Stomach (tissue), 19 donors: ENCODE measurements at places on chromosomes 2 and 18. TPM values are rescaled to one million over a fixed set of nuclear protein-coding genes. Genes with fewer than 3 reads are reported as not detected.

CTAGE1 gene
- total RNA-seq = not detected

DNA sequence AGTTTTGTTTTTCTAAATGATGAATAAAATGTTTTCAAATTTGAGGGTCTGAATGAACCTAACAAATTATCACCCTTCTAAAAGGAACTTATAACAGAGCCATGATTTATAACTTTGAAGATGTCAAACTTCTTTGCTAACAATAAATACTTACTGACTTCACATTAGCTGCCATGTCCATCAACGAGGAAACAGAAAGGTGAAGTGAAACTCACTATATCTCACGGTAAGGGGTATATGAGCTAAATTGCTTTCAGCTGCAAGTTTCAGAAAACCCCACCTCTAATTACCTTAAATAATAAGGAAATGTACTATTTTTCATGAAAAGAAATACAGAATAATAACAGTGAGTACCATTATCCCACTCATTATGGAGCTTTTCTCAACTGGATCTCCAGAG is 350.8 kb upstream of the NT5C1B start:
- no peak overlapping the region for H3K27ac ChIP-seq
- no peaks in the 10 kb centered on the region for H3K4me1 ChIP-seq
- no peak for DNase-seq
- no peaks in the 10 kb centered on the region for H3K36me3 ChIP-seq

DNA sequence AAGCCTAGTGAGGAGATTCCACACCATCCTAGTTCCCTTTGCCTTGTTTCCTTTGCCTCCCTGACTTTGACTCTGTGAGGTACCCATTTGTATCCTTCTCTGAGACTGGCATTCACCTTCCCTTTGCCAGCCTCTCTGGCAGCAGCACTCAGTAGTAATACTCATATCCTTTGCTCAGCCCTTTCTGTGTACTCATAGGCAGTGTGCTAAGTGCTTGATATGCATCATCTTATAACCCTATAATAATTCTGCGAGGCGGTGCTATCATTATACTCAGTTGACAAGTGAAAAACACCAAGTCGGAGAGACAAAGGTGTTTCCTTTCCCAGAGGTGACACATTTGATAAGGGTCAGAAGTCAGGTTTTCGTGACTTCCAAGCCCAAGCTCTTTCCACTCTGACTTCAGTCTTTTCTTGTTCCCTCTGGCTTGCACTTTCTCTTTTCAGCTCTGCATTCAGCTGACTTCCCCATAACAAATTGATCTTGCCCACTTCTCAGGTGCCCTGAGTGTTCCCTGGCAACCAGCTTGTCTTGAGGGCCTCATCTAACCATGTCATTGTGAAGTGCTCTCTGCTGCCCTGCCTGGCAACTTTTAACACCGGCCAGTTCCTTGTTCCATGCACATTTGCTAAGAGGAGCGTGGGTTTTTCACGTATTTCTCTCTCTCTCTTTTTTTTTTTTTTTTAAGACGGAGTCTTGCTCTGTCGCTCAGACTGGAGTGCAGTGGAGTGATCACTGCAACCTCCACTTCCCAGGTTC is 94.5 kb upstream of the UPP2 start:
- no peaks in the 10 kb centered on the region for H3K4me1 ChIP-seq
- no peak overlapping the region for H3K4me3 ChIP-seq
- H3K36me3 ChIP-seq = no peaks in the 10 kb centered on the region
- no peak overlapping the region for H3K27ac ChIP-seq
- DNase-seq = peak; percentile 66

DNA sequence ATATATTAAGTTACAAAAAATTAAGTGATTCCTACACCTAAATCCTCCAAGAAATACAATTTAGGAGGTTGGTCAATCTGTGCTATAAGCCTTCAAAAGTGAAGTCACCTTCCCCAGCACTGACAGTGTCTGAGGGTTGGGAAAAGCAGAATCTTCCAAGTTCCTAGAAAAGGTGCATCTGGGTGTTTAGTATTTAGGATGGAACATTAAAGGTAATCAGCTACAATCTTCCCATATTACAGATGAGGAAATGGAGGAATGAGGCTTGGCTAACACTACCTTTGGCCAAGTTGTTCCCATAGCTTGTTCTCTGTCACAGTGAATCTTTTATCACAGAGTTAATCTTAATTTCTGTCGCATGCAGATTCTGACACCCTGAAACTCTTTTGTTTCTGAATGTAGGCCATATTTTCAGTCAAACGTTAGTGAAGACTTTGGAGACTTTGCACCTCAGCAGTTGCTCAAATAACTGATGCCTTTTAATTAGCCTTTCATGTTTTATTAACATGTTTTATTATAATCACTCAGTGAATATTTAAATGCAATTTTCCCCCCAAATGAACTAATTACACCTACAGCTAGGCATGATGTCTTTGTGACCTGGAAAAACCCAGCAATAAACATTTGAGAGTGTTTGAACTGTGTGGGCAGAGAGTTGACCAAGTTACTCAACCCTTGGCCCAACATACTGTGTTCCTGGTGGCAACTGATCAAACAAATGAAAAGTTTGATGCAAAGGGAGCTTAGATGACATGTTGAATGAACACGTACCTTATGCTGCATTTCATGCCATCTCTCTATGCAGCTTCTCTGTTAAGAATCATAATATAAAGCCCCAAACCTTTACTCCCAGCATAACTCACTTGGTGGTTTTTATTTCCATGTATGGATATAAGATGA is 17.6 kb downstream of the FN1 start:
- no peaks in the 10 kb centered on the region for H3K36me3 ChIP-seq
- DNase-seq = no peak
- H3K4me1 ChIP-seq = no peaks in the 10 kb centered on the region
- H3K27me3 ChIP-seq = no peaks in the 10 kb centered on the region
- H3K27ac ChIP-seq = no peak overlapping the region

CACNB4 gene
- 6.2 TPM for total RNA-seq

GRCh38 chr18:10926621-10927161 is 222.7 kb downstream of the PIEZO2 start:
- no peak for DNase-seq
- H3K4me3 ChIP-seq = no peak overlapping the region
- no peaks in the 10 kb centered on the region for H3K4me1 ChIP-seq
- peak overlapping the region; percentile 50 for H3K27ac ChIP-seq
- no peaks in the 10 kb centered on the region for H3K27me3 ChIP-seq

- H3K27ac ChIP-seq = peak overlapping the region; percentile 83
- DNase-seq = no peak
- no peaks in the 10 kb centered on the region for H3K27me3 ChIP-seq
- no peaks in the 10 kb centered on the region for H3K36me3 ChIP-seq
- no peak overlapping the region for H3K4me3 ChIP-seq
These were observed 1.8 kb upstream of the DUSP2 start for GRCh38 chr2:96146881-96147592.

- no peaks in the 10 kb centered on the region for H3K4me1 ChIP-seq
- no peak overlapping the region for H3K4me3 ChIP-seq
- H3K36me3 ChIP-seq = no peaks in the 10 kb centered on the region
- H3K27ac ChIP-seq = peak overlapping the region; percentile 53
- no peak for DNase-seq
These were observed 103.4 kb downstream of the MEIS1 start for GRCh38 chr2:66538291-66538690.

MROH2A gene
- not detected for total RNA-seq

FBXO48 gene
- not detected for total RNA-seq

DNA sequence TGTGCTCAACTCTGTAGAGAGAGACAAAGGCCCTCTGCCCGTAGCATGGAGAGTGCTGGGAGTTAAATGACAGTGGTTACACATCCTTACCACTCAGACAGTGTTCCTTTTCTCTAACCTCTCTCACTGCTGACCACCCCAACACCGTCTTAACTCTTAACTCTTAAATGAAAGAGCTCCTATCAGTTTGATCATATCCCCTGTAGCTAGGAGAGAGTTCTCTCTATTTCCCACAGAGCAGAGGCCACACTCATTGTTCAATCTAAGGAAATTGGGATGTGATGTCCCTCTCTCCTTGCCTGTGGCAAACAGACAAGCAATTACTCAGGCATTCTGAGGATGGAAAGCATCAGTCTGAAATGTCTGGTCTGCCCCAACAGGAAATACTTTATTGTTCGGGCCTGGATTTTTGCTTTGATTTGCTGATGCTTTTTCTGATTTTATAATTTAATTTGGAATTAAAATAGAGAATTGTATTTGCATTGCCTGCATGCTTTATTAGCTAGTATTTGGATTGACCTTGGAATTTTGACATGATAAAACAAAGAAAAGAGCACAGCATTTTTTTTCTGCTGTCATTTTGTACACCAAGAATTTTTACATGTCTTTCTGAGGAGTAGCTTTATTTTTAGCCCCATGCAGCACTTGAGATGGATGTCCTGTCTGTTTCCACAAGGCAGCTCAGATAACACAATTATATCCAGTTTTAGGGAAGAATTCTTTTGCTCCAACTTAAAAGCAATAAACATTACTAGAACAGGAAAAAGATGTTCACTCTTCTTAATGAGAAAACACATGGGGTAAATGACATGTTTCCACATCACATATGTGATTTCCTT is 27.7 kb upstream of the IER3IP1 start:
- no peak for DNase-seq
- H3K4me1 ChIP-seq = no peaks in the 10 kb centered on the region
- no peaks in the 10 kb centered on the region for H3K36me3 ChIP-seq
- no peaks in the 10 kb centered on the region for H3K27me3 ChIP-seq
- no peak overlapping the region for H3K4me3 ChIP-seq
- no peak overlapping the region for H3K27ac ChIP-seq

DNA sequence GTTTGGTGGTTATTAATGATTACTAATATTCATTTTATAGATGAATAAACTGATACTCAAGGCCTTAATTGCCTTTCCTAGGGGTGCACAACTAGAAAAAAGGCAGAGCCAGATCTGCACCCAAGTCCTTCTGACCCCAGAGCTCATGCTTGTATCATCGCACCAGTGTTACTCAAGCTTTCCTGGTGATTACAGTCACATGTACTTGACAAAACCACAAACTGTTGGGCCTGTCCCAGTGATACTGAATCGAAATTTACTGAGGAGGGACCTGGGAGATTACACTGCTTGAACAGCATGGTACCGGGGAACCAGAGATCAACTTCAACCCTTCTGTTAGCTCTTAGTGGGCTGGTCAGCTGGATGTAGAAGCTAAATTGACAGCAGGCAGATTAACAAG is 33.7 kb downstream of the FASTKD2 start:
- H3K36me3 ChIP-seq = no peaks in the 10 kb centered on the region
- H3K27me3 ChIP-seq = no peaks in the 10 kb centered on the region
- H3K4me1 ChIP-seq = peaks cover 9% of the 10 kb centered on the region
- no peak for DNase-seq
- no peak overlapping the region for H3K27ac ChIP-seq

DNA sequence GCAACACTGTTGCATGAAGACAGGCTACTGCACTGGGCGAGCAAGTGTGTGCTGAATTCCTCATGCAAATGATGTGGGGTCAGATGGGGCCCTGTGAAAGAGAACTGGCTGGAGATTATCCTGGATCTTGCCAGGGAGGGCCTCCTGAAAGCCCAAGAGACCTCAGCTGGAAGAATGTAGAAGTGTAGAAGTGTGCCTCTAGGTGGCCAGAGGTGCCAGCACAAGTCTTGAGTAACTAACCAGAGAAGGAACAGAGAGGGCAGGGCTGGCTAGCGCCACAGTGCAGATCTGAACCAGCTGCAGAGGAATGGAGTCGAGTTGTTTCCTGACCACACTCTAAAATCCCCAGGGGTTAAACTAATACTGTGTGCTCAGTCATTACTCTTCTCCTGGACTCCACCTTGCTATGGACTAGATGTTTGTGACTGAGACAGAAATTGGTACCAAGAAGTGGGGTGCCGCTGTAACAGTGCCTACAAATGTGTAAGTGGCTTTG is 399.3 kb downstream of the LRATD1 start:
- H3K4me1 ChIP-seq = no peaks in the 10 kb centered on the region
- H3K27me3 ChIP-seq = no peaks in the 10 kb centered on the region
- no peak for DNase-seq
- no peaks in the 10 kb centered on the region for H3K36me3 ChIP-seq

RAPGEF4 gene
- total RNA-seq = 5.3 TPM

GRCh38 chr2:107548216-107548615 is 278.5 kb upstream of the RGPD4 start:
- no peak overlapping the region for H3K27ac ChIP-seq
- DNase-seq = no peak
- no peaks in the 10 kb centered on the region for H3K4me1 ChIP-seq
- no peaks in the 10 kb centered on the region for H3K36me3 ChIP-seq
- no peaks in the 10 kb centered on the region for H3K27me3 ChIP-seq

GRCh38 chr18:26863122-26863879 is 2.2 kb downstream of the AQP4 start:
- H3K27ac ChIP-seq = peak overlapping the region; percentile 73
- H3K36me3 ChIP-seq = no peaks in the 10 kb centered on the region
- H3K4me1 ChIP-seq = peaks cover 7% of the 10 kb centered on the region
- H3K4me3 ChIP-seq = peak overlapping the region; percentile 38
- peaks cover 13% of the 10 kb centered on the region for H3K27me3 ChIP-seq

HAAO gene
- 6.8 TPM for total RNA-seq

DNA sequence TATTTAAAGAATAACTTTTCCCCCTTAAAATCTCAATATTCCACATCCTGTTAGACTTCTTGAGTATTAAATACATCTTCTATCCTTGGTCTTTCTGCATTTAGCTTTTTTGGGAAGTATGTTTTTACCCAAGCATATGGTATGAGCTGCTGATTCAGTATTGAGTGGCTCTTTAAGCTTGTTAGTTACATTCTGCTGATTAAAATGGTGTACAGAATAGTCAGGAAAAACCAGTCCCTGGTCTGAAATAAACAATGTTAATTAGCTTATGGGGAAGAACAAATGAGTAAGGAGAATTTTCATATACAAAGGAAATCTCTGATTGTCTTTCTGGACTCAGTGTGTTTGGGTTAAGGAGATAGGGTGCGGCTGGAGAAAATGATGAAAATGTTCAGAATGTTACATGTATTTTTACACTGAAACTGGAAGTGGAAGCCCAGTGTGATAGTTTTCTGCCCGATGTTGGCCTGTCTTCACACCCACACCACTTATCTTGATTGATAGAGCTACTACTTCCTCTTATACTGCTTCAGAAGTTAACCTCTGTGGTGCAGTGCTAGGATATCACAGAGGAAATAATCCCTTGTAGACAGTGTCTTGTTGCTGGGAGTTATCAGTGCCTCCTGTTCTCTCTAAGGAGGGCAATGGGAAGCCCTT is 84.0 kb downstream of the MSH2 start:
- DNase-seq = peak; percentile 45
- H3K4me1 ChIP-seq = no peaks in the 10 kb centered on the region
- H3K27ac ChIP-seq = no peak overlapping the region
- peaks cover 18% of the 10 kb centered on the region for H3K36me3 ChIP-seq
- H3K4me3 ChIP-seq = no peak overlapping the region

MLPH gene
- 657 TPM for total RNA-seq

- H3K4me3 ChIP-seq = no peak overlapping the region
- no peak overlapping the region for H3K27ac ChIP-seq
- H3K36me3 ChIP-seq = no peaks in the 10 kb centered on the region
- no peak for DNase-seq
- H3K4me1 ChIP-seq = no peaks in the 10 kb centered on the region
These were observed 106.5 kb upstream of the ETAA1 start for GRCh38 chr2:67290451-67291290.

GRCh38 chr2:128473175-128474035 is 154.7 kb upstream of the HS6ST1 start:
- no peaks in the 10 kb centered on the region for H3K27me3 ChIP-seq
- H3K36me3 ChIP-seq = no peaks in the 10 kb centered on the region
- no peak for DNase-seq
- peaks cover 14% of the 10 kb centered on the region for H3K4me1 ChIP-seq
- peak overlapping the region; percentile 31 for H3K4me3 ChIP-seq
